Activated T-helper 1 cell treated with Interleukin-2 at 50 U/mL for 16 hours (primary cell): ENCODE measurements at places on chromosomes 16 and 17.

DNA sequence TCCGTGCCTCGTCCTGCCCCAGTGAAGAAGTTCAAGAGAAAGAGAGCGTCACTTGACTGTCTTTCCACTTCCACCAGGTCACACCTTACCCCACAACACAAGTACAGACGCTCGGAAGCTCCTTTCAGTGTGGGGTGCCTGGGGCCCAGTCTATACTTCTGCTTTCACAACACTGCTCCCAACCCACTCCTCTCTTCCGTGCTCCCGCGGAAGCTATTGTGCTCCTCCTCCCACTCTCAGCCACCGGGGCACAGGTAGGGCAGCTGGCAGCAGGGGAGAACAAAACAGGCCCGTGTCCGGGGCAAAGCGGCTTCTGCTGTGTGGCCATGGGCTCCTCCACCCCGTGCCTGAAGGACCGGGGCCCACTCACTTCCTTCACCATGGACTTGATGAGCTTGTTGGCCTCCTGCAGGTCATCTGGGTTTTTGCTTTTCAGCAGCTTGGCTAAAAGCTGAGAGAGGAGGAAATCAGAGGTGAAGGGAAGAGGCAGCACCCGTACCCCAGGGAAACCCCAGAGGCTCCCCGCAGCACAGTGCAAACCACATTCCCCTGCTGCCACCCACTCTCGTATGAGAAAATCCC is 18.9 kb downstream of the GGA3 start:
- peak; percentile 25 for DNase-seq

- DNase-seq = peak; percentile 67
These were observed 44.6 kb upstream of the LCMT1 start for GRCh38 chr16:25066747-25067631.

DNA sequence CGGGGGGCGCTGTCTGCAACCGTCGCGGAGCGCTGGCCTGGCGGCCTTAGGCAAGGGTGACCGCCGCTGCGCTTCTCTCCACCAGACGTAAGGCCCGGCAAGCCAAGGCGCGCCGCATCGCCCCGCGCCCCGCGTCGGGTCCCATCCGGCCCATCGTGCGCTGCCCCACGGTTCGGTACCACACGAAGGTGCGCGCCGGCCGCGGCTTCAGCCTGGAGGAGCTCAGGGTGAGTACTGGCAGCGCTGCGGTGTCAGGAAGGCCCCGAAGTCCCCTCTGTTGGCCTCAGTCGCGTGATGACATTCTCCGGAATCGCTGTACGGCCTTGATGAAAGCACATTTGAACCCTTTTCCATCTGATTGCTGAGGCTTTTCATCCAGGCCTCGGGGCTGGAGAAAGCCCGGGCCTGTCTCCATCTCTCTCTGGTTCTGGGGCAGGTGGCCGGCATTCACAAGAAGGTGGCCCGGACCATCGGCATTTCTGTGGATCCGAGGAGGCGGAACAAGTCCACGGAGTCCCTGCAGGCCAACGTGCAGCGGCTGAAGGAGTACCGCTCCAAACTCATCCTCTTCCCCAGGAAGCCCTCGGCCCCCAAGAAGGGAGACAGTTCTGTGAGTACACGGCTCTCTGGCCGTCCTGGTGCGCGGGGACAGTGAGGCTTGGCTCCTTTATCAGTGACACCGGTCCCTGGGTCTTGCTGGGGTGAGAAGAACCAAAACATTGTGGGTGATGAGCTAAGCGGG is 831 bp downstream of the RPL13 start:
- no peak for DNase-seq

- no peak for DNase-seq
These were observed 1.2 kb upstream of the MPRIP start for GRCh38 chr17:17041018-17041521.

DNA sequence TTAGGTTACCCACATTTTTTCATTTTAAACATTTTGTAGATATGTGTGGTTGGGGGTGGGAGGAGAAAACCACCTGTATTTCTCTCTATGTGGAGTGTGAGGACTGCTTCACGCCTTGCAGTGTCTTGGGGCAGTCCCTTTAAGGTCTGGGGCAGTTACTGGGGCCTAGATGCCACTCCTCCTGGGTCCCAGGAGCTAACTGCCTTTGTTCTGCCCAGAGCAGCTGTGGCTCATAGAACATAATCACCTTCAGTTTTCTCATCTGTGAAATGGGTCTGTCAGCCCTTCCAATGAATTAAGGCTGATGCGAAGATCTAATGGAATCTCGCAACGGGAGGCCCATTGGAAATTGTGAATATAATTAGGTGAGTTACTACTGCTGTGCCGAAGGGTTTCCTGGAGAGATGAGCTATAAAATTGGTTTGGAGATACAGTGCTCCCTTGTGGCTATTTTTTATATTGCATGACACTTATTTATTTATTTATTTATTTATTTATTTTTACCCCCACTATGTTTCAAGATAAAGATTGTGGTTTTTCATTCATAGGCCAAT is 22.9 kb downstream of the DHRS7C start:
- DNase-seq = no peak

- no peak for DNase-seq
These were observed 5.5 kb downstream of the SOX8 start for GRCh38 chr16:986925-987582.

GRCh38 chr17:66620528-66620927 is 214.4 kb upstream of the CACNG5 start:
- no peak for DNase-seq

DNA sequence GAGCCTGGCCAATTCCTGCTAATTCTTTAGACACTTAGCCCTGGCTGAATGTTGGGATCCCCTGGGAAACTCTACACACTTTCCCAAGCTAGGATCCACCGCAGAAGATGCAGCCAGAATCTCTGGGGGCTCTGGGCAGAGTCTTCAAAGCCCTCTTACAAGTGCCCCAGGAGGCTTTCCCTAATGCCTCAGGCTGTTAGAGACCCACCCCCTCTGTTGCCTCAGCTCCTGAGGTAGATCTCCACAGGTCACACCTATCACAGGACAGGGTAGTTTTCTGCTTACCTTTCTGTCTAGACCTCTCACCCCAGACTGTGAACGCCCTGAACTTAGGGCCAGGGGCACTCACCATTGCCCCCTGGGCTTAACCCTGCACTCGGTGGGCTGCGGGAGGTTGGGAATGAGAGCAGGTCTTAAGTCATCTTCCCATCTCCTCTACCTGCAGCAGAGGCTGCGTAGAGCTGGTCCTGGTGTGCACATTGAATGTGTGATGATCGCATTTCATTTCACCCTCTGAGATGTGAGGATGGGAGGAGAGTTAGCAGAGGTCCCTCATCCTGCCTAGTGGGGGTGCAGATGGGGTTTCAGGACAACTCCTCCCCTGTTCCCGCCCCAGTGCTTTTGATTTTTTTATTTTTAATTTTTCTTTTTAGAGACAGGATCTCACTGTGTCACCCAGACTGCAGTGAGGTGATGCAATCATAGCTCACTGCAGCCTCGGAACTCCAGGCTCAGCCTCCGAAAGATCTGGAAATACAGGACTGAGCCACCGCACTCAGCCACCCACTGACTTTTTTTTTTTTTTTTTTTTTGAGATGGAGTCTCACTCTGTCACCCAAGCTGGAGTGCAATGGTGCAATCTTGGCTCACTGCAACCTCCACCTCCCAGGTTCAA is 89.0 kb upstream of the LHX1 start:
- no peak for DNase-seq

DNA sequence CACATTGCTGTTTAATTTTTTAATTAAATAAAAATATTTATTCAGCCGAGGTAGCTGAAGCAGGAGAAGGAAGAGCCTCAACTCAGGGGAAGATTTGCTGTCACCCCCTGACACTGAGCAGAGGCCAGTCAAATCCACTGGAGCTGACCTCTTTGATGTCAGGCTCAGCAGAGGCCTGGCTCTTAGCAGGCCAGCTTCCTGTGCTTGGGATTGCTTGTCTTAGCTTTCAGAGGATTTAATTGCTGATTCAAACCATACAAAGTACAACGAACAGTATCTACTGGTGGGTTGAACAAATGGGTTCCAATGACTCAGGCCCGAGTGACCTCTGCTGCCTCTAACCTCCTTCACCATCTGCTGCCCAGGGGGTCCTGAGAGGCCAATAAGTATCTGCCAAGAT is 417.0 kb upstream of the HSBP1 start:
- no peak for DNase-seq
